CD4-positive, alpha-beta T cell treated with Interleukin-1 beta for 1 hour (primary cell): ENCODE measurements at places on chromosomes 3 and 15.

DNA sequence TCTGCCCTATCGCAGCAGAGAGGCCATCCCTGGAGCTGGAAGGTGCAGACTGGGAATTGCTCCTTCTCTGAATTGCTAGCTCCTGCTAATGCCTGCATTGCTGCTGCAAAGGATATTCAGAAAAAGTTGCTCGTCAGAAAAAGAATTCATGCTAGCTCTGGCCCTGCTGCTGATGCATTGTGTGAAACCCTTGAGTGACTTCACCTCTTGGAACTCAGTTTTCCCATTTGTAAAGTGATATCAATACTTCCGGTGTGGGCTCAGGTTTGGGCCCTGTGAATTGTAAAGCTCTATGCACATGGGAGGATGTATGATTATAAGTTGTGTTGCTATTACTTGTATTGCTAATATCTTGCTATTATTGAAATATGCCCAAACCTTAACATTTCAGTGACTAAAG, 11.4 kb downstream of the SQOR start:
- no peak for DNase-seq

DNA sequence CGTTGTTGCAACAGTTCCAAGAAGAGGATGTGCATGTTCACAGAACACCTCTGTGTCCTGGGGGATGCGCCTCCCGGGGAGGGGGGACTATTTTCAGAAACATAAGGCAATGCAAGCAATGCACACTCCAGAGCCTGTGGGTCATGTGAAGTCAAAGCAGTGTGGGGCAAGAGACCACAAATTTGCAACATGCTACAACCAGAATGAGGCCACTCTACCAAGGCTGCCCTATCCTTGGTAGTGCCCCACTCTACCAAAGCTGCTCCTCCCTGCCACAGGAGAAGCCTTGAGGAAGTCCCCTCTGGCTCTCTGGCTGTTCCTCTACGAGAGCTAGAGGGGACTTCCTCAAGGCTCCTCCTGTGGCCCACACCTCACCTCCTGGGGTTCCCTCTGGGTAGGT, 8.4 kb upstream of the NR2C2 start:
- DNase-seq = no peak

DNA sequence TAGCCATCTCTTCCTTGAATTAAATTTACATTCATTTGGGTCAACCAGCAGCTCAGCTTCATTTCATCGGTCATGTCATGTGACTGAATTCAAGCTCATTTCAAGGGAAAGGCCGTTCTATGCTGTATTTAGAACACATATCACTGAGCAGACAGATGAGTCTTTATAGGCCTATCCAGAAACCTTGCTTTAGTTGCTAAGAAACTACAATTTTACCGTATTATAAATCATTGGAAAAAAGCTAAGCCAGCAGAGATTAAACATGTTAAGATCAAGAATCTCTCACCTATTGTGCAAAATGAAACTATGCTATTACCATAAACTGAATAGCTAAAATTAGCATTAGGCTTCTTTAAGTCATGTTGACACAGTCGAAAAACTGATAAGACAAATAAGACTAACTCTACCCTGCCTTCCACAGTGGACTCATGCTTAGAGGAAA, 2.2 kb downstream of the NPTN start:
- no peak for DNase-seq

- no peak for DNase-seq
Measured at GRCh38 chr3:153442386-153442785, 280.4 kb downstream of the RAP2B start.

GRCh38 chr15:65857718-65858402, 11.4 kb upstream of the RAB11A start:
- no peak for DNase-seq

- DNase-seq = no peak
Measured at GRCh38 chr3:41848753-41849574, 112.9 kb downstream of the ULK4 start.

GRCh38 chr3:127691974-127692373, 19.2 kb downstream of the ABTB1 start:
- DNase-seq = no peak

DNA sequence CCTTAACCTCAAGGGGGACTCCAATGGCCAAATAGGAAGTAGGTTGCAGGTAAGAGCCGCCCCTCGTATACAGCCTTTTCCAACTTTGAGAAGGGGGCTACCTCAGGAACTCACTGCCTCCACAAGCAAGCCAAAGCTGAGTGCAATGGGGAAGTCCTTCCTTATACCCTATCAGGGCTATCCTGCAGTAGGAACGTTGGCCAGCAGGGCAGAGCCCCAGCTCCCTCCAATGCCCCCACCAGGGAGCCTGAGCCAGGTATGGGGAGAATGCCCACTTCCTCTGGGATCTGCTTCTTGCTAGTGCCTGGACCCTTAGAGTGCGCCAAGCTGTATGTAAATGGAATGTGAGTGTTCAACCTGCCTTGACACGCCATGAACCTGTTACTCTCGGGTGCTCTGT, 16.3 kb downstream of the CACNA2D2 start:
- DNase-seq = no peak

DNA sequence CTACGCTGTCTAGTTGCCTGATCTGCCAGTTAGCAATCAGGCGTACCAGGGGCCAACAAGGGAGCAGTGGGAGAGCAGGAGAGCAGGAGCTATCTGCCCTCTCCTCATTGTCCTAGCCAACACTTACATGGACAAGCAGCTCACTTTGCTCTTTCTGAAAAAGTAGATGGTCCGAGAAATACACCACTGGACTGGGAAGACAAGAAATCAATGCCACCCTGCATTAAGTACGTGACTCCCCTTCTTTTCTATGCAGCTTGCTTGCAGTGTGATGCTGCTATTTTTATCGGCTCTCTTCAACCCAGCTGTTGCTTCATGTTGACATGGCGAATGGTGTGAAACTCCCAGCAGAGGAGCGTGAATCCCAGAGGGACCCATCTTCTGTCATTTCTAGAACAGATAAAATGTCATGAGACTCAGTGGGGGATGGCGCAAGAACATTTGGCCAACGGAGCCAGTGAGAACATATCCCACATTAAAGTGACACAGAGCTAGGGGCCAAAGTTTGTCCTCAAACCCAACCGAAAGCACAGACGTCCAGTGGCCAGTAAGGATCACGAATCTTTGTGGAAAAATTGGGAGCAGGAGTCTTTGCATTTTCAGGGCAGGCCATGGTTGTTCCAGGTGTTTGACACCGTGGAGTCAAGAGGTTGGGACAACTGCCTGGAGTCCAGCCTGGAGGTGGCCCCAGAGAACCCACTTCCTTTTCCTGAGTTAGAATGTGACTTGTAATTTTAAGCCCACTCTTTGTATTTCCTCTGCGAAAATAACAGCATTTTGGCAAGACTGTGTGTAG, 53.7 kb upstream of the MEF2A start:
- no peak for DNase-seq

DNA sequence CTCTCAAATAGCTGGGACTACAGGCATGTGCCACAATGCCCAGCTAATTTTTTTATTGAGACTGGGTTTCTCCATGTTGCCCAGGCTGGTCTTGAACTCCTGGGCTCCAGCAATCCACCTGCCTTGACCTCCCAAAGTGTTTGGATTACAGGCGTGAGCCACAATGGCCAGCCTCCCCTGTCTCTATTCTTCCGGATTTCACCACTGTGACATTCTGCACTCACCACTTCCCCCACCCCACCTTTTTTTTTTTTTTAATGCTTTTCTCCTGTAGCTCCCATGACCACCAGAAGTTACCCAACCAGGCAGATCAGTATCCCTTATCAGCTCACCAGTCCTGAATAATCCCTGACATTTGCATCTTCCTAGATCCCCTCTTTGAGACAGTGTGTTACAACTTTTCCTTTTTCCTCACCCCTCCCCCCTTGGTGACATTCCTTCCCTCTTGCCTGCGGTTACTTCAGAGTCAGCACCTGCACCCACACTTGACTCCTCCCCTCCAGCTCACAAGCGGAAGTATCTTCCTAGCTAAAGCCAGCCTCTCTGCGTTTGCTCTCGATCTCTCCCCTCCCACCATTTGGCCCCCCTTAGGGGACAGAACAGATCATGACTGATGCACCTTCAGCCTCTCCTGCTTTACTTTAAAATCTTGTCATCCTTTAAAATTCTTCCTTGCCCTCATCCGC, 13.5 kb upstream of the ZNF592 start:
- peak; percentile 74 for DNase-seq

DNA sequence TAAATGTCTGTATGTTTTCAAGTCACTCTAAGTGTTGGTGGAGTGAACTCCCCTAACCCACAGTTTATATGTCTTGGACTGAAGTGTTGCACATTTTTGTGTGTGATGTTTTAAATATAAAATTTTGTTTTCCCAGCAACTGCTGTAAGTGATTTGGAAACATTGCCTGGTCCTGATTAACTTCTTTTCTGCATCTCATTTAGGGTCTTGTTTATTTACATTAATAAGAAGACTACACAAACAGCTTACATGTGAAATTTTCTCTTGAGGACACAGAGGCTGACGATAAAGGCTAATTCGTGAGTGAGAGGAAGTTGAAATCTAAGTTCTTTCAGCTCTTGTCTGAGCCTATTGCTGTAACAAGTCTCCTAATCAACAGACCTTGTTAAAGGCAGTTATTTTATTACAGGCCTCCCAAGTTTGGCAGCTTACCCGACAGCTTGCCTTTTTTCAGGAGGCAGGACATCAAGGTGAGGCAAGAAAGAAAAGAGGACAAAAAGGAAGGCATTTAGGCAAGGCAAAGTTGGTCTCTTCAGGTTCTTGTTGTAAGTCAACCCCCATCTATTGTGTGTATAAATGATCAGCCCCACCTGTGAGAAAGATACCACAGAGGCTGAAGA, 177.7 kb upstream of the NR2E3 start:
- DNase-seq = no peak

DNA sequence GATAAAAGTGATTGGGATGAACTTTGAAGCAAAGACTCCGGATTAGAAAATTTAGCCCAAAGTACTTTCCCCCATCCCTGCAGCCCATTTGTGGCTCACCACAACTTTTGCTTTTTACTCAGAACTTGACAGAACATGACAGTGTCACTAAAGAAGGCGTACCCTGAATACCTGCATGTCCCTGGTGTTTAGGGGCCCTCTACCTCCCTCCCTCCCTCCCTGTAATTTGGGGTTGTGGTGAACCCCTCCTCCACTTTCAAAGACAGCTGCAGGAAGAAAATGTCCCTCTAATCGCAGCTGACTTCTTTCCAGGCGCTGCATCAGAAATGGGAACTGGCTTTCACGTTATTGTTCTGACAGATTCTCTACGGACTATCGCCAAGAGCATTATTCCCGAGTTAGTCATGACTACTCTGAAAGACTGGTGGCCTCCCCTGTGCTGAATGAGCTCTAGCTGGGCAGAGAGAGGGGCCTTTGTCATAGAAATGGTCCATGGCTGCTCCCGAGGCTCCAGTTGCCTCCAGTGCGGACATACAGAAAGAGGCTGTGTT, 93.2 kb upstream of the ARHGEF3 start:
- DNase-seq = peak; percentile 22

DNA sequence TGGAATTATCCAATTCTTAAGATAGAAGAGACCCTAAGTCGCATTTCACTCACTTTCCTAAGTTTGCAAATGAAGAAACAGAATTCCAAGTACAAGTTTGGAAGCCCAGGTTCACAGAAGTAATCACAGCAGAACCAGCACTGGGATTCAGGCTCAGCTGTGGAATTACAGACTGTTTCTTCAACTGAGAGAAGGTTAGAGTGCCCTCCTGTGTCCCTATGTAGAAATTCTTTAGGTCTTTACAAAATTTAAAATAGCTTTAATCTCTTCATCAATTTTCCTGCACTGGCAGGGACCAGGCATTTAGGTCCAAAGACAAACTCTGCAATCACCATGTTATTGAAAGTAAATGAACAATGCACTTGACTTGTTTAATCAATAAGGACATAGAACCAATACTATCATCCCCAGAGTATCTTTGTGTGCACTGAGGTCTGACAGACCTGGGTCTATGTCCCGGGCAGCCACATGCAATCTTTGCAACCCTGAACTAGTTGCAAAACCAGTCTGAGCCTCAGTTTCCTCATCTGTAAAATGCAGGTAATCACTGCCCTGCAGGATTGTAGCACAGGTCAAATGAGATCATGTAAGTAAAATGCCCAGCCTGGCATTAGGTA, 96.3 kb upstream of the ZBED2 start:
- peak; percentile 44 for DNase-seq

DNA sequence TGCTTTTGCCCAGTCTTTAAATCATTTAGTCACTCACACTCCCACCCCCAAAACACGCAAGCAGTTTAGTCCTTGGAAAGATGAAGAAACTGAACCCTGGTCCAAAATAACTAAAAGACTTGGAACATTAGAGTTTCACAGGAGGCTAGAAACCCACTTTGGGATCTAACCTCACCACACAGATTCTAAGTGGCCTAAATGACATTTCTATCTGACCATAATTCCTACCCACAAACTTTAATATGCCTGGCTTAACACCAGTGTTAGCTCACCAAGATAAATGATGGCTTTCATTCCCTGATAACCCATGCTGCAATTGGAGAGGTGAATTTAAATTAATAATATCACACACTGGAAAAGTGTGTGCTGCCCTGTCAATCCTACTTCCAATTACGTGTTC, 295.3 kb upstream of the UBE2E2 start:
- no peak for DNase-seq

DNA sequence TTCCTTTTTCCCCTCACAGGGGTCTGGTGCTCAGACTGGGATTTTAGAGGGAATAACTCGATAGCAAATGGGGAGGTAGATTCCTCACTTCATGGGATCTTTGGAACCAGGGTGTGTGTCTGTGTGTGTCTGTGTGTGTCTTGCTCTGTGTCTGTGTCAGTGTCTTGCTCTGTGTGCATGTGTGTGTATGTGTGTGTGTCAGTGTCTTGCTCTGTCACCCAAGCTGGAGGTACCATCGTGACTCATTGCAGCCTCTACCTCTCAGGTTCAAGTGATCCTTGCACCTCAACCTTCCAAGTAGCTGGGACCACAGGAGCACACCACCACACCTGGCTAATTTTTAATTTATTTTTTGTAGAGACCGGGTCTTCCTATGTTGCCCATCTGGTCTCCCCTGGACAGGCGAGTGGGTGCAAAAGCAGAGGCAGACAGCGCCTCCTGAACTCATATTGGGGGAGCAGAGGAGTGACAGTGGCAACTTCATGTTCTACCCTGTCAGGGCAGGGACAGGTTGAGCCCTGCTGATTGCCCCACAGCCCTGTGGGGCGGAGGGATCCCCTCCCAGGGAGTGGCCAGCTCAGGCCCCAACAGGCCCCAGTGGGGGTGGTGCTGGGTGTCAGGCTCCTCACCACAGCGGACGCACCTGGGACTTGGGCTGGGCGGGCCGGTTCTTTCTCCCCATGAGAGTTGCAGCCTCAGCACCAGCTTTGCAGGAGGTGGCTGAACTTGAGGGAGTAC, 10.4 kb upstream of the SEMA4B start:
- DNase-seq = peak; percentile 67

- no peak for DNase-seq
Measured at GRCh38 chr3:161137260-161137659, 32.1 kb upstream of the B3GALNT1 start.
